Activated CD8-positive, alpha-beta T cell treated with anti-CD3 and anti-CD28 coated beads for 36 hours (primary cell): ENCODE measurements at places on chromosomes 12 and 14. TPM values are rescaled to one million over a fixed set of nuclear protein-coding genes. Genes with fewer than 3 reads are reported as not detected.

DNA sequence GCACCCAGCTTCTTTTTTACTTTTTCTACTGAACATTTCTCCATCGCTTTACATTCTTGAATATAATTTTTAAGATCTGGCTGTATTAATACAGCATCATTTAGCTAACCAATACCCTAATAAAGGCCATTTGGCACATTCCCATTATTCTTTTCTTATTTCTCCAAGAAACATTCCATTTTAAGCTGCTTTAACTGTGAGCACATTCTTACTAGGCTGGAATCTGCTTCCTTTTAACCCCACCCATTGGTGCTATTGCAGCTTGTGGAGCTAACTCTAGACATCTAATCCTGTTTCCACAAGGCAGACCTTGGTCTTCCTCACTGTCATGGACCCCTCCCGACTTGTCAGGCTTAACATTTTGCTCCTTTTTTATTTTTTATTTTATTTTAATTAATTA lies 15.2 kb downstream of the CALM1 start:
- no peak overlapping the region for H3K27ac ChIP-seq
- H3K4me1 ChIP-seq, result peaks cover 20% of the 10 kb centered on the region
- peaks cover 3% of the 10 kb centered on the region for H3K36me3 ChIP-seq
- H3K27me3 ChIP-seq, result no peaks in the 10 kb centered on the region
- H3K4me3 ChIP-seq, result no peak overlapping the region

- DNase-seq, result peak; percentile 76
- no peak overlapping the region for H3K27ac ChIP-seq
- H3K27me3 ChIP-seq, result peaks cover 3% of the 10 kb centered on the region
- no peaks in the 10 kb centered on the region for H3K4me1 ChIP-seq
- no peaks in the 10 kb centered on the region for H3K36me3 ChIP-seq
Observed at GRCh38 chr12:91109148-91109564, 2.1 kb downstream of the LUM start.

- no peak overlapping the region for H3K27ac ChIP-seq
- peaks cover 2% of the 10 kb centered on the region for H3K27me3 ChIP-seq
- no peaks in the 10 kb centered on the region for H3K36me3 ChIP-seq
Observed at GRCh38 chr14:60346706-60347105, 97.7 kb downstream of the PPM1A start.

DNA sequence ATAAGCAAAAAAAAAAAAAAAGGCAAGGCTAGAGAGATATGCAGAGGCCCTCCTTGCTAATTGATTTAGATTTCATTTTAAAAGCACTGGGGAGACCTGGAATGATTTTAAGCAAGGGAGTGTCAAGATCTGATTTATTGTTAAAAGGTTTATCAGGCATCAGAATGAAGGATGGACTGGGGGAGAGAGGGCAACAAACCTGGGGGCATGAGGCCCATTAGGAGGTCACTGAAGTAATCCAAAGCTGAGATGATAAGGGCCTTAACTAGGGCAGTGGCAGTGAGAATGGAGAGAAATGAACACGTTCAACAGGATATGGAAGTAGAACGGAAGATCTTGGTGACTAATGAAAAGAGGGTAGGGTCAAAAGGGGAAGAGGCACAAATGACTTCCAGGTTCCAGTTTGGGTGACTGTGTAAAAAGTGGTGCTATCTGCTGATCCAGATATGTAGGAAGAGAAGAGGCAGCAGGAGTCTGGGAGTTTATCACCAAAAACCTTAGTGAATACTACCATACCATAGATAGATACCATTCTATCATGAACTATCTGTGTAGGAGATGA lies 24.0 kb downstream of the KITLG start:
- H3K27me3 ChIP-seq, result no peaks in the 10 kb centered on the region
- no peak for DNase-seq
- no peaks in the 10 kb centered on the region for H3K36me3 ChIP-seq
- H3K4me1 ChIP-seq, result no peaks in the 10 kb centered on the region
- H3K27ac ChIP-seq, result no peak overlapping the region

GRCh38 chr14:58994130-58994529 lies 194.3 kb upstream of the DAAM1 start:
- no peak for DNase-seq
- H3K36me3 ChIP-seq, result no peaks in the 10 kb centered on the region
- H3K27me3 ChIP-seq, result no peaks in the 10 kb centered on the region
- H3K4me3 ChIP-seq, result no peak overlapping the region
- H3K4me1 ChIP-seq, result no peaks in the 10 kb centered on the region

DNA sequence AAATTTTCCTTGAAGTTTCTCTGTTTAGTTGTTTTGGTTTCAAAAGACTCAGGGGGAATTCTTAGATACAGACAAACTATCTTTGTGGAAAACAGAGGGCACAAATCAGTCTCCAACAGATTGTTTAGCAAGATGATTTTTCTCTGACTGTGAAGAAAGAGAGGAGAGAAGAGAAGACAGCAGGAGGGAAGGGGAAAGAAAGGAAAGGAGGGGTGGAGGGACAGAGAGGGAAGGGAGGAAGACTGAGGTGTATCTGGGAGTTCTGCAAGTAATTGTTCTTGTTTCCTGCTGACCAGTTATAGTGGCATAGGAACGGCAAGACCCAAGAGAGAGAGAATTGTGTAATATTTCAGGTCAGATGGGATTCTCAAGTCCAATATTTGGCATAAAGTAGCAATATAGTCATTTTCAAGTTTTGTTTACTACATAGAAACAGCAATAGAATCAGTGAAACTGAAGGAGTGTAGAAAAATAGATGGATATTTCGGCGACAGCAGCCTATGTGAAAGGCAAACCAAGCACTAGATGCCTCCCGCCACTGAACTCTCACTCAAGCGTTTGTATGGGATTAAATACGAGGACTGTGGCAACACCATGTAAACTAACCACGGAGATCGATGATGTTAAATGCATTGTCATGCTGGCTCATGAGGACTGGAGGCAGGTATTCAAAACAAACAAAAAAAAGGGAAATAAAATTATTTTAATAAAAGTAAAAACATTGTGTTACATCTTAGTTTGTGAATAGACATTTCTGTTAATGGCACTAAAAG lies 342.5 kb downstream of the SLC16A7 start:
- no peak overlapping the region for H3K27ac ChIP-seq
- DNase-seq, result no peak
- H3K27me3 ChIP-seq, result no peaks in the 10 kb centered on the region

DNA sequence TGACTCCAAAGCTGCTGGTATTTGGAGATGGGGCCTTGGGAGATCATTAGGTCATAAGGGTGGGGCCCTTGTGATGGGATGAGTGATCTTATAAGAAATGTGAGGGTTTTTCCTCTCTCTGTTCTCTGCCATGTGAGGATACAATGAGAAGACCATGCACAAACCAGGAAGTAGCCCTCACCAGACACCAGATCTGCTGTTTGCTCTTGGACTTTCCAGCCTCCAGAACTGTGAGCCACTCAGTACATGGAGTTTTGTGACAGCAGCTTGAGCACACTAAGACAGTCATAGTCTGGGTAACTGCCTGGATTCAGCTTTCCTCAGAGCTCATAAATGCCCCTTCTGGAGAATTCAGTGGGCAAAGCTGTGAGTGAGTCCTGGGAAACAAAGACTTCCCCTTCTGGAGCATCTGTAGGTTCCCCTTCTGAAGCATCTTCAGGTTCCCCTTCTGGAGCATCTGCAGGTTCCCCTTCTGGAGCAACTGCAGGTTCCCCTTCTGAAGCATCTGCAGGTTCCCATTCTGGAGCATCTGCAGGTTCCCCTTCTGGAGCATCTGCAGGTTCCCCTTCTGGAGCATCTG lies 11.0 kb upstream of the PPP4R3A start:
- no peaks in the 10 kb centered on the region for H3K4me1 ChIP-seq
- H3K4me3 ChIP-seq, result no peak overlapping the region
- H3K36me3 ChIP-seq, result no peaks in the 10 kb centered on the region

DNA sequence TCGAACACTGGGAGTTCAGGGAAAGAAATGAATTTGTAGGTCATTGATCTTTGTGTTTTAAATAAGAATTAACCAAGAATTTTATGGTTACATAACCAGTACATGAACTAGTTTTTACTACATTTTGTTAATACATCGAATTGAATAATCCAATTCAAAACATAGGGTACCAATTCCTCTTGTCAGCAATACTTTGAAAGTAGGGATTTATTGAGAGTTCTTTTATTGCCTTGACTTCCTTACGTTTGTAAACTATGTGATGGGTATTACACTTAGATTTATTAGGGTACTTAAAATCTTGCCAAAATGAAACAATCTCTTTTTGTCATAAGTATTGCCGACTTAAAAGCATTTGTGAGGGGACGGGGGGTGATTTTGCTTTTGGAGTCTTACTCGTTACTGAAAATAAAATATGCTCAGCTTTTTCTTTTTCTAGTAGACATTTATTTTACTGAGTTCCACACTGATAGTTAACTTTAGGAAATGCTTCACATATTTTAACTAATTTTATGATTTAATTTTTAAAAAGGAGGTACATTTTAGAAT lies 22.4 kb downstream of the SOCS2 start:
- H3K4me1 ChIP-seq, result peaks cover 8% of the 10 kb centered on the region
- H3K27me3 ChIP-seq, result peaks cover 44% of the 10 kb centered on the region
- DNase-seq, result no peak
- H3K4me3 ChIP-seq, result no peak overlapping the region
- H3K36me3 ChIP-seq, result no peaks in the 10 kb centered on the region

DNA sequence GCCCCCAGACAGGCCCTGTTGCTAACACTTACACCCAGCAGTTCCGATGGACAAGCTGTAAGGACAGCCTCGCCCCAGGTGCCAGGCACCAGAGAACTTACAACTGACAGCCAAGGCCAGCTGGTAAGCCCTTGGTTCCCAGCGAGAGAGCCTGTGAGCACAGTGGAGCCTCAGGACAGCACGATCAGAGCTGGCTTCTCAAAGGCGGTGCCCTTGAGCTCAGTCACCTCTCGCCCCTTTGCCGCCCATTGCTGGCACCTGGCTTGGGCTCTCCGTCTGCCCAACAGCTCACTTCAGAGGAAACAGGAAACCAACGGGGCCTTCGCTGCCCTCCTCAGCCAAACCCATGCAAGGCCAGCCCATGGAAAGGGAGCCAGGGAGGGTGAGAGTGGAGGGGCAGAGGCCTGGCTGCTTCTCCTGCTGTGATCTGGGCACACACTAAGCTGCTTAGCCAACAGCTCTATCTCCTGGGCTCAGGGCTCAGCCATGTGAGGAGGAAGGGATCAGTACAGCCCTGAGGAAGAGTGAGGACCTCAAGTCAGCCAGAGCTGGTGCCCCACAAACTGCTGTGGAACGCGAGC lies 98.5 kb downstream of the SINHCAF start:
- DNase-seq, result no peak

DNA sequence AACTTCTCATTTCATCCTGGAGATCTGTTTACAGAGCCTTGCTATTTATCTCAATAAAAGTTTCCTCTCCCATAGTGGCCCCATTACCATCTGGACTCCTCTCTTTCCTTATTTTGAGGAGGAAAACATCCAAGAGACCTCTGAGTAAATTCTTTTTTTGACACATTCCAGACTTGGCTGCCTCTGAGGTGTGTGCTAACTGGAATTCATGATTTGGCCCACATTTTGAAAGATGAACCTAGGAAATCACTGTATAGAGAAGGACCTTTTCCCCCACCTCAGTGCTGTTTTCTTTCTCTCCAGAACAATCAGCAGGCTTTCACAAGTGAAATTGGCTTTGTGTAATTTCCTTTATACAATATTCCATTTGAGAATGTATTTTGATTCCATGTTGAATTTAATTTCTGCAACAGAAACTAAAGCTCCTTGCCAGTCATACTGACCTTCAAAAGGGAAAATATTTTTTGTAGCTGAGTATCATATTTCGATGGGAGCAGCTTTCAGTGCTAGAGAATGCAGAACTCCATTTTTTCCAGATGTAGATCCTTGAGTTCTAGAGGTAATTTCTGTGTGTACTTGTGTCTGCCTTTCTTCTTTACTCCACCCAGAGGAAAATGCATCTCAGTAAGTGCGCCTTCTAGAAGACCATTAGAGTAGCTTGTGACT lies 244.9 kb upstream of the RGS6 start:
- H3K4me1 ChIP-seq, result no peaks in the 10 kb centered on the region
- H3K27ac ChIP-seq, result no peak overlapping the region
- H3K36me3 ChIP-seq, result peaks cover 37% of the 10 kb centered on the region
- no peaks in the 10 kb centered on the region for H3K27me3 ChIP-seq

GRCh38 chr12:6570264-6570887 lies 2.3 kb upstream of the NOP2 start:
- H3K4me3 ChIP-seq, result no peak overlapping the region
- no peaks in the 10 kb centered on the region for H3K27me3 ChIP-seq
- peaks cover 62% of the 10 kb centered on the region for H3K36me3 ChIP-seq
- DNase-seq, result peak; percentile 73
- H3K4me1 ChIP-seq, result peaks cover 44% of the 10 kb centered on the region

DNA sequence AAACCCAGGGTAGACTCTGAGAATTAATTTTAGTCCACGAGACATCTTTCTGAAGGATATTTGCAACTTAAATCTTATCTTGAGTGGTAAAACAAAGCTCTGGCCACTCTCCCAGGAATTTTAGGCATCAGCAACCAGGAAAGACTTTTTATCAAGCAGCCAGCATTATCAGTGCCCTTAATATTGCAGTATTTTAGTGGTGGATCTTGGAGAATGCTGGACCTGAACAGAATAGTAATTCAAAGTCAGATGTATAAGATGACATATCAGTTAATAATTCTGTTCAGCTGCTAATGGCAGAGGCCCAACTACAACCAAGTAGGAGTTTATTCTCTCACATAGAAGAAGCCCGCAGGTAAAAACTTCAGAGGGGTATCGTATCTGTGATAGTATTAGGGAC lies 59.0 kb upstream of the CRY1 start:
- H3K36me3 ChIP-seq, result no peaks in the 10 kb centered on the region
- no peak overlapping the region for H3K27ac ChIP-seq
- no peak overlapping the region for H3K4me3 ChIP-seq
- H3K4me1 ChIP-seq, result no peaks in the 10 kb centered on the region

DNA sequence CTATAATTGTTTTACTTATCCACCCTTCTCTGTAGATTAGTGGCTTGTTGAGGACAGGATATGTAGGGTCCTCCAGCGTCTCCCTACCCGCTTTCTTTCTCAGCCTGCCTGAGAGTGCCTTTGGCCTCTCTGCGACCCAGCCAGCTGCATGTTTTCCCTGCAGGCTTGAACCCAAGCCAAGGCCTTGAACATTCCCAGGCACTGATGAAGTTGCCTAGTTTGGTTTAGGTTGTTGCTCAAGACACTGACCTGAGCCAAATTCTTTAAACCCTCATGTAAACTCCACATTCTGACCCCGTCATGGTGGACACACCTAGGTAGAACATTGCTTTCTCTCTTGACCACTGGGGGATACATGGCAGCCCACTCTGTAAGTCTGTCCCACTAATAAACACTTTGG lies 33.4 kb upstream of the TXNRD1 start:
- no peak overlapping the region for H3K27ac ChIP-seq
- H3K27me3 ChIP-seq, result peaks cover 1% of the 10 kb centered on the region
- no peak for DNase-seq
- no peak overlapping the region for H3K4me3 ChIP-seq
- H3K4me1 ChIP-seq, result peaks cover 11% of the 10 kb centered on the region
- no peaks in the 10 kb centered on the region for H3K36me3 ChIP-seq

- H3K4me3 ChIP-seq, result no peak overlapping the region
- no peaks in the 10 kb centered on the region for H3K4me1 ChIP-seq
- H3K27ac ChIP-seq, result no peak overlapping the region
- DNase-seq, result no peak
Observed at GRCh38 chr14:31950764-31951637, 126.1 kb upstream of the ARHGAP5 start.

The LMNTD1 gene
- total RNA-seq, result not detected

The LIN7A gene
- total RNA-seq, result not detected

The TBC1D30 gene
- 0.40 TPM for total RNA-seq

The TAS2R50 gene
- total RNA-seq, result not detected

The RDH16 gene
- total RNA-seq, result 0.34 TPM

The NOVA1 gene
- not detected for total RNA-seq

The KCNA5 gene
- not detected for total RNA-seq

The TAS2R8 gene
- not detected for total RNA-seq

The LRCOL1 gene
- total RNA-seq, result not detected

The C1QL4 gene
- not detected for total RNA-seq

The TSPAN19 gene
- not detected for total RNA-seq

The OTOGL gene
- total RNA-seq, result not detected

The OTX2 gene
- total RNA-seq, result not detected

The PPP2R5C gene
- 238 TPM for total RNA-seq
